Tibial nerve (tissue), 4 donors: ENCODE measurements at places on chromosomes 1 and 21.

GRCh38 chr1:37828410-37829074, 20.5 kb upstream of the YRDC start:
- no peak for DNase-seq

DNA sequence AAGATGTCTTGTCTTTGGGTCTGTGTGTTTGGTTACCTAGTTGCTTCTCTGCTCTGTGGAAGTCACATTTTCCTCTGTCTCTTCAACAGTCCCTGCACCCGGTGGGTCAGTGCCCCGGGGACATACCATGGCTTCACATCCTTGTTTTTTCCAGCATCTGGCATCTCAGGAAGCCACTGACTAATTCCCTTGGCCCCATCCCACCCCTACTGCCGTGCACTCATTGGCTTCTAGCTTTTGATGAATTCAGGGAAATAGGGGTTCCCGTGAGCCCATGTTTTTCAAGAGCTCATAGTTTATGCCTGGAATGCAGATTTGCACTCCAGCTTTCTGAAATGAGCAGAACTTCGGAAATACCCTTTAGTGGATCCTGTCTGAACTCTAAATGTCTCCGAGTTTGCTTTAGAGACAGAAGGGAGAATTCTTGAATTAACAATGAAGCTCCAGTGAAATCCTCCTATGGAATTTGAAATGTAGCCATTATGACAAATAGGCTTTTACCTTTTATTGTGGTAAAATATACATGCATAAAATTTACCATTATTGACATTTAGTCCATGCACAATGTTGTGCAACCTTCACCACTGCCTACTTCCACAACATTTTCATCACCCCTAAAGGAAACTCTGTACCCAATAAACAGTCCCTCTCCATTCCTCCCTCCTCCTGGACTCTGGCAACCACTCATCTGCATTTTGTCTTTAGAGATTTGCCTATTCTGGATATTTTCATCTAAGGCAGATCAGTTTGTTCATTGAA, 67.5 kb downstream of the CLIC6 start:
- DNase-seq, result no peak

DNA sequence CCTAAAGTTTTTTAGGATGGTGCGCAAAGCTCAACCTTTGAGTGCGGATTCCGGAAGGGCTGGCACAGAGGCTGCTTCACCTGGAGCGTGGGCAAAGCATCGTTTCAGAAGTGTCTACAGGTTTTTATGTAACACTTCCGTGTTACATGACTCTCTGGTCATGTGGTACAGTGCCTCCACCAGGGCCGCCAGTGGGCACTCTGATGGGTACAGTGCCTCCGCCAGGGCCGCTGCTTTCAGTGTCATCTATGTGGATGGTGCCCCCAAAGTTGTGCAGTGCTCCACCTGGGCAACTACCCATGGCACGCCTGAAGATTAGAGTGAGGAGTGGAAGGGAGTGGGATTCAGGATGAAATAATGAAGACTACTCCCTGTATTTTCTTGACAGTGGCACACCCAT, 101.4 kb upstream of the C1orf174 start:
- no peak for DNase-seq

DNA sequence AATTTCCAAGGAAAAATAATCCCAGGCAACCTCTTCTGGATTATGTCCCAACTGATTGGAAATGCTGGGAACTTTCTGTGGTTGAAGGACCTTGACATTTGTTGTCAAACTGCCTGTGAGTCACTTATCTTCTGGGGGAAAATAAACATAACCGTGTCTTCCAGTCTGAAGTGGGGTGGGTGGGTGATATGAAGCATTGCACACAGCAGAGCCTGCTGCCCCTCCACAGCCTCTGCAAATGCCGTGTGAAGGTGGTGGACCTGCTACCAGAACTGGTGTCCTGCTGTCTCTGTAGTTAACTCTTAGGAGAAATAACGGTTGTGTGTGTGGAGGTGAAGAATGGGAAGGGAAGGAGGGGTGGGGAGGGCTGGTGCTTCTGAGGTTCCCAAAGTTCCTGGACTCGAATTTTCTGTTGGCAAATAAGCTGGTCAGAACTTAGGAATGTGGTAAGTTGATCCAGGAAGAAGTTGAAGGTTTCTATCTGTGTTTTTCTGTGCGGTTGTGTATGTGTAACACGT, 23.2 kb downstream of the GALNT2 start:
- no peak for DNase-seq

DNA sequence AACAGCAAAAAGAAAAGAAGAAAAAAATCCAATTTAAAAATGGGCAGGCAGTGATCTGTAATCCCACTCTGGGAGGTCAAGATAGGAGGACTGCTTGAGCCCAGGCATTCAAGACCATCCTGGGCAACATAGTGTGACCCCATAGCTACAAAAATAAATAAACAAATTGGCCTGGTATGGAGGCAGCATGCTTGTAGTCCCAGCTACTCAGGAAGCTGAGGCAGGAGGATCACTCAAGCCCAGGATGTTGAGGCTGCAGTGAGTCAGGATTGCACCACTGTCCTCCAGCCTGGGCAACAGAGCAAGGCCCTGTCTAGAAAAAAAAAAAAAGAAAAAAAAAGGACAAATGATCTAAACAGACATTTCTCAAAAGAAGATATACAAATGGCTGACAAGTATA, 99.6 kb downstream of the EIF4G3 start:
- no peak for DNase-seq

GRCh38 chr1:86633921-86634320, 70.5 kb upstream of the SH3GLB1 start:
- DNase-seq, result no peak

GRCh38 chr1:29983321-29983720, 740.1 kb downstream of the MATN1 start:
- DNase-seq, result no peak

- peak; percentile 66 for DNase-seq
These were observed 18.6 kb downstream of the KCNQ4 start for GRCh38 chr1:40802078-40802741.

- DNase-seq, result no peak
These were observed 6.4 kb downstream of the ASAP3 start for GRCh38 chr1:23477359-23478144.

DNA sequence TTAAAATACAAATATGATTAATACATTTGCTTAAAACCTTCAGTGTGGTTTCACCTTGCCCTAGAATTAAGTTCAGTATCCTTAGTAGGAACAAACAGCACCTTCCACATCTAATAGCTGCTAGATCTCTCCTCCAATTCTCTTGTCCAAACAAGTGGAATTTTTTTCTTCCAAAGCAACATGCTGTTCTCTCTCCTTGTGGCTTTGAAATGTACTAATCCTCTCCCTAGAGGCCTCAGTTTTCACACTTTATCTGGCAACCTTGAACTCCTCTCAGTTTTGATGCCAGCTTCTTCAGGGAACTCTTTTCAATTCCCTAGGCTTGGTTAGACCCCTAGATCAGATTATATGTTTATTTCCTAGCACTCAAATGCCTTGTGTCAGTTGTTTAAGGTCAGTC, 87.0 kb downstream of the GLUL start:
- DNase-seq, result peak; percentile 32

- no peak for DNase-seq
These were observed 4.9 kb downstream of the PBX1 start for GRCh38 chr1:164563721-164564360.

DNA sequence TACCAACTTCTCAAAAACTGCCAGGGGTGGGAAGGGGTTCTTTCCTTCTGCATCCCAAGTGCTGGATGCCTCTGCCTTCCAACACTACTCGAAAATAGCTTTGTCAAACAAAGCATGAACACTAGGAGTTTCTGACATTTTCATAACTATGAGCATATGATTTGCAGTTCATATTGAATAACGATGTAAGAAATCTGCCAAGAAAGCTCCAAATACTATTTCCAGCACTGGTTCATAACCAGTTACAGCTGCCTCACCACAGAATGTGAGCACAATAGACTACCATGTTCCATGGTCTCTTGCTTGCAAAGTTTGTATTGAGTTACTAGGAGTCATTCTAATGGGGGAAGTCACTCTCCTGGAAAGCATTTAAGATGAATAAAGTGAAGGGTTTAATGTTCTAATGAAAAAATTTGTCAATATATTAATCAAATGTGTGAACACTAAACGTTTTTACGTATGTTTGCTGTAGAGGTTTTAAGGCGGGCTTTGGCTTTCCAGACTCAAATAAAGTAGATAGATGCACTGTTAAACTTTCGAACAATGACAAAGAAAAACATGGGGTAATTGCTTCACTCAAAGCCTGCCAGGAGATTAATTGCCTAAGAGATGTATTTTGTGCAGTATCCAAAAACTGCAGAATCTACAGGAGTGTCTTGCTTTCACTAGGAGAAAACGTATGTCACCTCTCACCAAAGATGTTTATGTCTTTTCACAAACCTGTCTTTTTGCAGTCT, 78.6 kb upstream of the UBE2U start:
- no peak for DNase-seq

GRCh38 chr21:15001857-15002606, 62.8 kb downstream of the NRIP1 start:
- no peak for DNase-seq

- DNase-seq, result no peak
These were observed 23.1 kb upstream of the RCC1 start for GRCh38 chr1:28482702-28483101.

- DNase-seq, result no peak
These were observed 216.9 kb downstream of the MATN1 start for GRCh38 chr1:30506291-30507015.

GRCh38 chr1:194548071-194548470, 1361.7 kb upstream of the B3GALT2 start:
- DNase-seq, result no peak

DNA sequence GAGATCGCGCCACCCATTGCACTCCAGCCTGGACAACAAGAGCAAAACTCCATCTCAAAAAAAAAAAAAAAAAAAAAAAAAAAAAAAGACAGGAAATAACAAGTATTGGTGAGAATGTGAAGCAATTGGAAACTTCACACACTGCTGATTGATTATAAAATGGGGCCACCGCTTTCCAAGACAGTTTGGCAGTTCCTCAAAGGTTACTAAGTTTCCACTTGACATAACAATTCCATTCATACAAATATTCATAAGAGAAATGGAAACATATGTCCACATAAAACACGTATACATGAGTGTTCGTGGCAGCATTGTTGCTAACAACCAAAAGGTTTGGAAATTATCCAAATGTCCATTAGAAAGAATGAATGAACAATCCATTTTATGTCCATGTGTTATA, 26.3 kb downstream of the USP24 start:
- DNase-seq, result no peak

- no peak for DNase-seq
These were observed 75.8 kb upstream of the MCOLN3 start for GRCh38 chr1:85124091-85124490.

- DNase-seq, result no peak
These were observed 722 bp upstream of the SLC19A2 start for GRCh38 chr1:169486281-169487051.

DNA sequence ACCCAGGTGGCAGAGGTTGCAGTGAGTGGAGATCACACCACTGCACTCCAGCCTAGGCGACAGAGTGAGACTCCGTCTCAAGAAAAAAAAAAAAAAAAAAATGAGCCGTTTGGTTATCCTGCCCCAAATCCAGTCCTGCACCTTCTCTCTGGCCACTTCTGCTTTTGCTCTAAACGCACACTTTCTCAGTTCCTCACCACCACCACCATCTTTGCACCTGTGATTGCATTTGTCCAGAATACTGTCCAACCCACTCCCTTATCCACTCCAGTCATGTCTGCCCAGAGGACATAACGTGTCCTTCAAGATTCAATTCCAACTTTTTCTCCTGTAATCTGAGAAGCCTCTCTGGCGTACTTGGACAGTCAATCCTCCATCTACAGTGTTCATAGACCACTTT, 2.2 kb upstream of the NEK2 start:
- DNase-seq, result no peak

DNA sequence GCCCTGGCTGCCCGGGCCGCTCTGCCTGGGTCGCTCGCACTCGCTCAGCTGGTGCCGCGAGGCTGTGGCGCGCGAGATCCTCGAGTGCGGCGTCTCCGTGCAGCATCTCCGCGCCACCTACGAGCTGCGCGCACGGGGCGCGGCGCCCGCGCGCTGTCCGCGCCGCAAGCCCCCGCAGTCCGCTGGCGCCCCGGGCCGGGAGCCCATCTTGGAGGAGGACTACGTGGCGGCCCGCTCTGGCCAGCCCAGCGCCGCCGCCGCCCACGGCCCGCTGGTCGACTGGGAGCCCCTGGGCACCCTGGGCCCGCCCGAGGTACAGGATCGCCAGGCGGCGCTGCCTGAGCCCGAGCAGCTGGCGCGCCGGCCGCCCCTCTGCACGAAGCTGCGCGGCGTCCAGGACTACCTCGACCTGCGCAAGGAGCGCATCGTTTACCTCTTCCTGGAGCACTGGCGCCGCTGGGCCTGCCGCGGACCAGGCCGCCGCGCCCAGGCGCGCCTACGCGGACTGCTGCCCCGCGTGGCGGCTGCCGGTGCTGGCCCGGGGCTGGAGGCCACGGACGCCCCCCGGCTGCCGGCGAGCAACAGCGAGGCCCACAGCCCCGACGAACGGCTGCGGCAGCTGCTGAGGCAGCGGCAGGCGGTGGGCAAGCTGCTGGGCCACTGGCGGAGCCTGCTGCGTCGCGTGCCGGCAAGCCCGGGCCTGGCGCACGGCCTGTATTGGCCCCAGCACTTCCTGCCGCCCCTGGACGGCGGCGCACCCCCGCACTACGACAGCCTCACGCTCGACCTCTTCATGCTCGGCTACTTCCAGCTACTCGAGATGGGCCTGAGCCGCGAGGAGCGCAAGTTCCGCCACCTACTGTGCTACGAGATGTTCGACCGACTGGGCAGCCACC, 10.9 kb downstream of the TNFRSF25 start:
- DNase-seq, result no peak

DNA sequence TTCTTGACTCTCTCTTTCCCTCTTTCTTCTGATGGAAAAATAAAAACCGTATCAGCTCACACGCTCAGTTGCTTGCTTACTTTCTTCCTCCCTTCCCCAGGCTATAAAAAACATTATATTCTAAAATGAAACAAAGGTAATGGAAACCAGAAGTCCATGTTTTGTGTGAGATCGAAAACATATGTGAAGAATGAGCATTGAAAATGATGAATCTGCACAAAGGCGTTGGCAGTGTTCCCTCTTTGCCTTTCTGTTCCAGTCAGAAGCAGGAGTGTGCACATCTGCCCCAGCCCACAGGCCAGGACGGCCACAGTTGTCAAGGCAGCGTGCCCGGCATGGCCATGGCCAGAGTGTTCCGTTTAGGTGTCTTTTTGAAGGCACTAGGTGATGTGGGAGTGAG, 185.3 kb upstream of the USP24 start:
- no peak for DNase-seq

- no peak for DNase-seq
These were observed 214.6 kb upstream of the NFIA start for GRCh38 chr1:60867782-60868181.
